ENCODE measurements at places on chromosomes 4 and X. TPM values are rescaled to one million over a fixed set of nuclear protein-coding genes. Genes with fewer than 3 reads are reported as not detected.

PARM1 gene
- 29.0 TPM for polyA plus RNA-seq

MAGEA9B gene
- polyA plus RNA-seq, result 11.0 TPM

FATE1 gene
- polyA plus RNA-seq, result 482 TPM

DCX gene
- 0.44 TPM for polyA plus RNA-seq

SASH3 gene
- 4.8 TPM for polyA plus RNA-seq

NXF2B gene
- 6.3 TPM for polyA plus RNA-seq

RASSF6 gene
- 0.17 TPM for polyA plus RNA-seq

PGRMC2 gene
- polyA plus RNA-seq, result 85.3 TPM

GLUD2 gene
- polyA plus RNA-seq, result 68.5 TPM

RAB41 gene
- polyA plus RNA-seq, result 5.1 TPM

ATOH1 gene
- polyA plus RNA-seq, result not detected

RNF175 gene
- polyA plus RNA-seq, result 3.0 TPM

XAGE2 gene
- not detected for polyA plus RNA-seq

PPEF2 gene
- polyA plus RNA-seq, result 1.4 TPM

GDPD2 gene
- polyA plus RNA-seq, result not detected

Measured in testis (tissue), 5 donors.